Activated T-helper 17 cell treated with anti-CD3 and anti-CD28 coated beads, Interleukin-2, amount 50 U/mL, for 72 hours (primary cell): ENCODE measurements at places on chromosomes 5 and 9. TPM values are rescaled to one million over a fixed set of nuclear protein-coding genes. Genes with fewer than 3 reads are reported as not detected.
A peak's percentile ranks its signal among the peaks of the same experiment; 100 is the strongest.

The OR1Q1 gene
- not detected for total RNA-seq

DNA sequence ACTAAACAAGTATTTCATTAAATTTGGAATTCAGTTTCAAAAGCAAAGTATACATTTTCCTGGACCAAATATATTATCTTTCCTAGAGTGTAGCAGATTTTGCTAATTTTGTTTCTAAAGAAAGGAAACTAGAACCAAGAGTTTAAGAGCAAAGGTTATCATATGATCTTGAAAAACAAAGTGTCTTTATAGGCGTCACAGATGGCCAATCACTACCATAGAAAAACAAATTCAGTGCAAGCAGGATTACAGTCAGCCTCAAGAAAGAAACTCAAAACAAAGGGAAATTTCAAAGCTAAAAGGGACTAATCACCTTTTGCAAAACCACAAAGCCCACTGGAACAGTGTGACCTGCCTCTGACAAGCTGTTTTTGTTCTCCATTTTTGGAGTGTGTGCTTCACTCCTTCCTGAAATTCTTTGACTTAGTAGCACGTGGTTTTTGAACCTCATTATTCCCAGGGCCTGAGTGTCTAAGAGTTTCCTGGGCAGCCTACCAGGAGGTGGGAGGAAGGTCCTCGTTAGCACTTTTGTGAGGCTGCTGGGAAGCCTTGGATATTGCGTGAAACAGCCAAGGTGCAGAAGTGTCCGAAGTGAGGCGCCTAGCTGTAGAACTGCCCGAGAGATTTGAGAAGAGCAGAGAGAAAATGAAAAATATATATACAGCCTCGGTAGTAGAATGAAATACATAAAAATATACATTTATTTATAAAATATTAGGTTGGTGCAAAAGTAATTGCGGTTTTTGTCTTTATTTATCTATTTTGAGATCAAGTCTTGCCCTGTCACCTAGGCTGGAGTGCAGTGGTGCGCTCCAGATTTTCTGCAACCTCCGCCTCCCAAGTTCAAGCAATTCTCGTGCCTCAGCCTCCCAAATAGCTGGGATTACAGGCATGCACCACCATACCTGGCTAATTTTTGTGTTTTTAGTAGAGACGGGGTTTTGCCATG lies 246.1 kb downstream of the MARCHF11 start:
- ATAC-seq = no peak

DNA sequence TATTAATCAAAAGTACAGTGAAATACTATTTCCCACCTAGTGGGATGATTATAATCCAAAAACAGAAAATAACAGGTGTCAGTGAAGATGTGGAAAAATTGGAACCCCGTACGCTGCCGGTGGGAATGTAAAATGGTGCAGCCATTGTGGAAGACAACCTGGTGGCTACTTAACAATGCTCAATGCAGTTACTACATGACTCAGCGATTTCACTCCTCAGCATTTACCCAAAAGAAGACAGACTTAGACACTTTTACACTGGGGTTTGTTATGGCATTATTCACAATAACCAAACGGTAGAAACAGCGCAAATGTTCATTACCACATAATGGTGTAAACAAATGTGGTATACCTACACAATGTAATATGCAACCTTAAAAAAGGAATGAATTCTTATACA lies 23.9 kb downstream of the SECISBP2 start:
- ATAC-seq = no peak

GRCh38 chr5:80191991-80192398 lies 63.9 kb downstream of the SERINC5 start:
- ATAC-seq = peak; percentile 55

- no peak for ATAC-seq
These were observed 47.9 kb downstream of the ADGRV1 start for GRCh38 chr5:90606539-90606938.

GRCh38 chr9:69622676-69623075 lies 49.5 kb downstream of the APBA1 start:
- no peak for ATAC-seq

The F2R gene
- 33.4 TPM for total RNA-seq

The YIPF5 gene
- total RNA-seq = 52.0 TPM

GRCh38 chr5:39570403-39571027 lies 145.7 kb upstream of the DAB2 start:
- ATAC-seq = no peak

The CTXN3 gene
- not detected for total RNA-seq

The IL3 gene
- 0.32 TPM for total RNA-seq

DNA sequence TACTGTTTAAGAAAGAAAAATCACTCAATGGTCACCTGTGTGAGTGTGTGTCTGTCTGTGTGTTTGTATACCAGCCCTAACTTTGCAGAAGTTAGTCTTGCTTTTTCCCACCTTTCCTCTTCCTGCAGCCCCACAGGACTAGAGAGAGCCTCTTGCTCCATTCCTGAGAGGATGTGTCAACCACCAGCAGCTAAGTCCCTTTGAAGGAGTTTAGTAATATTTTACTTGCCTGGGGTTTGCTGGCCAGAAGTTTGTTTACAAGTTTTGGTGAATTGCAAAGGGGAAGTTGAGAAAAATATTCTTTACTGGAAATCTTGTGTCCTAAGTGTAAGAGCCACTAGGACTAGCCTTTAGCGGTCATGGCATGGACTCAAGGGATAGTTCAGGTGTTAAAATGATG lies 316.2 kb downstream of the BRINP1 start:
- ATAC-seq = no peak

The ACTBL2 gene
- not detected for total RNA-seq

DNA sequence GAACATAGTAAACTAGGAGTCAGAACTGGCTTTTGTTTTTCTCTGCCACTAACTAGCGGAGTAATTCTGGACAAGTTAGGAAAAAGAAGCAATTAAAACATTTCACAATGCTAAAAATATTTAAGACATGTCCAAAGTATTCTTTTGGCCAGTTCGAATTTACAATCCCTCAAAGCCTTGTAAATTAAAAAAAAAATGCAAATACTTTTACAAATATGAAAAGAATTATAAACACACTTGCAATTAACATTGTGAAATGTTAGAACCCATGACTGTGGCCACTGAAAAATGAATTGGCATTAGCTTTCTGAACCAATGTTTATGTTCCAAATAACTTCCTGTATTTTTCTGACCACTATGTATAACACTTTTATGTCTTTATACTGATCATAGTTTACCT lies 2.2 kb downstream of the RAD1 start:
- no peak for ATAC-seq

GRCh38 chr5:1037123-1037670 lies 28.6 kb downstream of the NKD2 start:
- ATAC-seq = no peak

DNA sequence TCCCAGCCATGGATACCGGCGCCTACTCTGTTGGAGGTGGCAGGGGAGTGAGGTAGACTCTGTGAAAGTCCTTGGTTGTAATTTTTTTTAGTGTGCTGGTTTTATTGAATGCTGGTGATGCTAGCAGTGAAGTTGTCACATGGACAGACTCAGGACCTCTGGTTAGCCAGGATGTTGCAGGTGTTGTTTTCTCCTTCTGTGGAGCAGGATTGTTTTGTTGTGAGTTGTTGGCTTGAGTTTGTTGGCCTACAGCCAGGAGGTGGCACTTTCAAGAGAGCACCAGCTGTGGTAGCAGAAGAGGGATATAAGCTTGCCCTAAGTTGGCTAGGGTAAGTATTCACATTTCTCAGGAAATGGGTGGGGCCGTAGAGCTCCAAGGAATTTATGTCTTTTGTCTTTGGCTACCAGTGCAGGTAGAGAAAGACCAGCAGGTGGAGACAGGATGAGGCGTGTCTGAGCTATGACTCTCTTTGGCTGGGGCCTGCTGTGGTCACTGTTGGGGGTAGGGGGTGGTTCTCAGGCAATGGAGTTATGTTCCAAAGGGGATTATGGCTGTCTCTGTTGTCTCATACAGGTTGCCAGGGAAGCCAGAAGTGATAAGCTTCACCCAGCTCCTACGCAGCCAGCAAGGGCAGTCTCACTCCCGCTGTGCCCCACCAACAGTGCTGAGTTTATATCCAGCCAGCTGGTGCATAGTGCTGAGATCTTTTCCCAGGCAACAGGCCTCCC lies 248.7 kb downstream of the TAF11L14 start:
- no peak for ATAC-seq

The MARVELD2 gene
- 0.37 TPM for total RNA-seq
